ENCODE measurements at places on chromosomes 2 and 18.
A peak's percentile ranks its signal among the peaks of the same experiment; 100 is the strongest.

DNA sequence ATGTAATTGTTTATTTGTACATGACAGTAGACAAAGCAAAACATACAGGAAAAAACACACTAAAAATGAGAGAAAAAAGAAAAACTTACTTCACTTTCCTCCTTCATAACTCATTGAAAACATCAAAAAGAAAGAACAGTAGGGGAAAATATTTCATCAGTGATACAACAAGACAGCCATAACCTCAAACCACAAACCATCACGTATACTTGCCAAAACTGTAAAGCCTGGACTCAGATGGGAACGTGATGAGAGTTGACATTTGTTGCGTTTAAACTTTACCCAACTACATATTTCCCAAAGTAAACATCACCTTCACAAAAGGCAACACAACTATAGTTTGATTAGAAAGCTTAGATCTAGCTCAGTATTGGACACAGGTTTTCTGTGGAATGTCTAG, 278.2 kb upstream of the COL3A1 start:
- DNase-seq = no peak

DNA sequence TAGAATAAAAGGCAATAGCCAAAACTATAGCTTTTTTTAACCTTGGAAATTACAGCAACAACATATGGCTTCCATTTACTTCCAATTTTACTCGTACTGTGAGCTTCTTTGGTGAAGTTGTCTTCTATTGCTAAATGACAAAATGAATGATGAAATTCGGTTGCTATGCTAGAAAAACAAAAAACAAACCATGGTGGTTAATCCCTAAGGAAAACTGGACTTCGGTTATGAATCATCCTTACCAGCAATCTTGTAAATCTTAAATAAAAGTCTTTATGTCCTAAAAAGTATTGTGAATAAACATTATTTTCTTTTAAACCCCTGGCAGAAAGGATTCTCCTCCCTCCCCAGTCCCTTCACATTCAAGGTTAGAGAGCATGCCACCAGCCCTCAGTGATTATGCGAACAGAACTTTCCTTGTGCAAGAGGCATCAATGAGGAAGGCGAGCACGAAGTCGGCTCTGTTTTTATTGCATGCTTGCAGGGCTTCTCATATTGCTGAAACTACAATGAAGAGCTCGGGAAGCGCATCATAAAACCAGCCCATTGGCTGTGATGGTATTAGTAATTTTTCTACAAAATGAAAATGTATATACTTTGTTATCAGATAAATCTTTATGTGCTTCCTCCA, 62.9 kb downstream of the ZNF521 start:
- DNase-seq = no peak

DNA sequence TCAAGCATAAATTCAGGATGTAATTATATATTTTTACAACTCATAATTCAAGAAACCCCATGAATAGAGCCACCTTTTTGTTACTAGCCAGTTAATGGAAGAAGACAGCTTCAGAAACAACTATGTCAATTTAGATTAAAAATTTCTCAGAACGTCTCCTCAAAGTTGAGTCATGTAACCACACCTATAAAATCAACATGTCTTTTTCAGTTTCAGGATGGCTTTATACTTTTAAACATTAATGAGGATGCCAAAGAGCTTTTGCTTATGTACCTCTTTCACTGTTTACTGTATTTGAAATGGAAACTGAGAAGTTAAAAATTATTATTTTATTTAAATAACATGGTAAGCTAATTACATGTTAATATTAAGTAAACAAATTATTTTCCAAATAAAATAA, 280.1 kb downstream of the PTH2R start:
- DNase-seq = no peak

- no peak for DNase-seq
These were observed 37.7 kb upstream of the SETBP1 start for GRCh38 chr18:44643004-44643403.

DNA sequence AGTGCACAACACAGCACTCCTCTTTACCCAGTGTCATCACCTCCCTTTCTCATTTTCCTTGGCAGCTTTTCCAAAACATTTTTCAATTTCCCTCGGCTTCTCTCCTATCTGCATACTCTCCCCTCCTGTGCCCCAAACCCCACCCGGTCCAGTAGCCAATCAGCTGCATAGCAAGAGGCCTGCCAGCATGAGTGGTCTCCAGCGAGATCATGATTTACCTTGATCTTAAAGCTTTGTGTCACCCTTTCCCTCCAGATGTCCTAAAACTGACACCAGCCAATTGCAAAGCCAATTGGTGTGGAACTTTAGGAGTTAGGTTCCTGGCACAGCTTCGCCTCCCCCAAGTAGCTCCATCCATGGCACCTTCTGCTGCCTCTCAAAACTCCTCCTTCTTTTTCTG, 45.2 kb upstream of the SH3RF3 start:
- DNase-seq = no peak

- DNase-seq = no peak
These were observed 17.5 kb downstream of the GPR55 start for GRCh38 chr2:230907361-230908091.

GRCh38 chr2:147763861-147764260, 81.0 kb upstream of the ACVR2A start:
- DNase-seq = no peak

DNA sequence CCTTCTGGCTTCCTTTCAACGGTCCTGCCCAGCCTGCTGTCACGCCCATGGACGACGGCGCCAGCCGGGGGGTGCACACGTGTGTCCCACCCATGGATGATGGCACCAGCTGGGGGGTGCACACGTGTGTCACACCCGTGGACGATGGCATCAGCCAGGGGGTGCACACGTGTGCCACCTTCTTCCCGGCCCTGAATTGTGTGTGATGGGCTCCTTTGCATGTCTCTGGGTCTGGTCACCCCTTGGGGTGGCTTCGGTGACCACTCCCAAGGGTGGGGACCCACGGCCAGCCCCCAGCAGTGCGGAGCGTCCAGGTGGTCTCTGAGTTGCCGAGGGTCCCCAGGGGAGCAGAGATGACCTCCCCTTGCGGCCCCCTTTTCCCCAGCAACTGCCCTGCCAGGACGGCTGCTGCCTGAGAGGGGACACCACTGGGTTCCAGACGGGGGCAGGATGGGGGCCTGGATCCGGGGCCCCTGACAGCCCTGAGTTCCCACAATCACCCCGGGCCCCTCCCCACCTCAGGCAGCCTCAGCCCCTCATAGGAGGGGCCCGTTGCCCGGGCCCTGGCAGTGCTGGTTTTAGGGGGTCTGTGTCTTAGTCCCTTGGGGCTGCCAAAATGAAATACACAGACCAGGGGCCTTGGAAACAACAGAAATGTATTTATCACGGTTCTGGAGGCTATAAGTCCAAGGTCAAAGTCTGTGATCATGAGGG, 9.4 kb downstream of the NEU4 start:
- DNase-seq = no peak

- DNase-seq = no peak
These were observed 68.9 kb upstream of the FZD7 start for GRCh38 chr2:201964631-201965206.

GRCh38 chr18:23850215-23850614, 161.0 kb downstream of the LAMA3 start:
- DNase-seq = no peak

- no peak for DNase-seq
These were observed 229.5 kb downstream of the ATAD2B start for GRCh38 chr2:23697256-23698075.

GRCh38 chr2:42786561-42787345, 5.6 kb downstream of the HAAO start:
- no peak for DNase-seq

DNA sequence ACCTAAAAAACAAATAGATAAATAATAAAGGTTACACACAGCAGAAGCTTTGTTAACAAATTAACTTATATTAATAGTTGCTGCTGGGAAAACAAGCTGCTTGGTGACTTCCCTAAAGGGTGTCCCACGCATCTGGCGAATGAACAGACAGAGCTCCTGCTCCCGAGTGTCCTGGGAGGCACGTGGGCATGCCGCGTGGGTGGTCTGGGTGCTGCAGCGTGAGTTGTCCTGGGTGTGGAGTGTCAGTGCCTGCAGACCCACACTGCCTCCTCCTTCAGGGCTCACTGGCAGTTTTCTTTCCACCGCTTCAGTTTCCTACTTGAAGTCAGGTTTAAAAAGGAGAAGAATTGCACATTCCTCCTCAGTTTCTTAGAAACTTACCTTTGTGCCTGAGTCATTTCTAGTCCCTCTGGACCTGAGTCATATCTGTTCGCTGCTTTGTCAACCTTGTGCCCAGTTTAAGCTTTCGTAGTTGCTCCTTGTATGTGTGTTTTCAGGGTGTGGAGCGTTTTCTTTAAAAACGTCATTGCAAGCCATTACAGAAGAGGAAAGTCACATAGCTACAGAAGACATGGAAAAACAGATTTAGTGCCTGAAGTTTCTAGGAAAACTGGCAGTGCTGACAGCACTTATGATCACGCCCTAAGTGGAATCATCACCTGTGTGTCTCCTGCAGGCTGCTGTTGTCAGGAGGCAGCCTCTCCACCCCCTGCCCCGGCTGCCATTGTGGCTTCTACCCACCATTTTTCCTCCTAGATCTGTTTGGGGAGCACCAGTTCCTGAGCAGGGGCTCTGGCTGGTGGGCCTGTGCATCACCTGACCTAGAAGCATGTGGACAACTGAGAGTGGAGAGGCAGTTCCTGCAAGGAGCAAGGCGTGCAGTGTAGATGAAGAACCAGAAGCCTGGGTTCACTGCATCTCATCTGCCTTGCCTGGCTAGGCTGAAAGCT, 24.5 kb downstream of the IMPA2 start:
- no peak for DNase-seq

GRCh38 chr2:71240794-71241193, 13.9 kb upstream of the PAIP2B start:
- no peak for DNase-seq

GRCh38 chr2:237312021-237312755, 101.8 kb downstream of the COL6A3 start:
- DNase-seq = no peak

DNA sequence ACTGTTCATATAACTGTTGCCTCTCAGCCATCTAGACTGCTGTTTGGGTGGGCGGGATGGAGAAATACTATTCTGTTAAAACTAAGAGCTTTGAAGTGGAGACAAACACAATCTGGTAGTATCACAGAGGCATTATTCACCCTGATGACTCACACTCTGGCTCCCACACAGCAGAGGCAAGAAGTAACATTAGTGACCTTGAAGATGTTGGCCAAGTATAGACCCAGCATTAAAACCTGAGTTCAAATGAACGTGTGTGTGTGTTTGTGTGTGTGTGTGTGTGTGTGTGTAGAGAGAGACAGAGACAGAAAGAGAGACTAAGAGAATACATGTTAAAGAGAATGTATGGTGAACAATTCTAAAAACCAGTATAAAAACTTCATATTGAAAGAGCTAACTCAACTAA, 22.5 kb upstream of the ACVR1 start:
- DNase-seq = peak; percentile 45

DNA sequence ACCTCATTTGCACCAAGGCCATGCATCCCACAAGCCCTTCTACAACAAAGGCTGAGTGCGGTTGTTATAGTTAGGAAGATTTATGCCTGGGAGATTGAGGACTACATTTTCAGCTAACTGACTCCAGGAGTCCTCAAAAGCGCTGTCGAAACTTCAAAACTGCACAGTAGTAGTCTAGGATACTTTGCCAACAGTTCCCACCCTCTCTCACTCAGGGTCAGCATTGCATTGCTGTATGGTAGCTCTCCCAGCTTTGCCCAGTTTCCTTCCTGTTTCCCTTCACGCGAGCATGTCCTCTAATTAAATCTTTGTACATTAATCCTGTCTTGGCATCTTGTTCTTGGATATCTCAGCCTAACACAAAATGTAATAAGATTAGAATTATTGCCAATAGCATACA, 420.6 kb upstream of the UBE2E3 start:
- no peak for DNase-seq

DNA sequence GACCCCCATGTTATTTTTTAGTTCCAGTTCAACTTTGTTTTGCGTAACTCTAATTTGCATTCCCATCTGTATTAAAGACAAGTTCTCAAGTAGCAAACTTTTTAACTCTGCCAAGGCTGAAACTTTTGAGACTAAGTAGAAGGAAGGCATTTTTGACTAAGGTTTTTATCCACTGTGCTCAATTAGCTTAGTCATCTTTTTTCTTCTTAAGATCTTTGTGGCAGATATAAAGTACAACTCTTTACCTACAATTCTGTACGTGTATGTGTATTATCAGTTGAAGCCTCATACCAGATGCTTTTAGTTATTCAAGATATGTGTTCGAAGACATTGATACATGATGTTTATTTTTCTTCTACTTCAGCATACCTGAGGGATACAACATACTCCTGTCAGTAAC, 41.6 kb downstream of the CREB1 start:
- no peak for DNase-seq

GRCh38 chr2:14123436-14124103, 508.9 kb upstream of the LRATD1 start:
- DNase-seq = no peak

DNA sequence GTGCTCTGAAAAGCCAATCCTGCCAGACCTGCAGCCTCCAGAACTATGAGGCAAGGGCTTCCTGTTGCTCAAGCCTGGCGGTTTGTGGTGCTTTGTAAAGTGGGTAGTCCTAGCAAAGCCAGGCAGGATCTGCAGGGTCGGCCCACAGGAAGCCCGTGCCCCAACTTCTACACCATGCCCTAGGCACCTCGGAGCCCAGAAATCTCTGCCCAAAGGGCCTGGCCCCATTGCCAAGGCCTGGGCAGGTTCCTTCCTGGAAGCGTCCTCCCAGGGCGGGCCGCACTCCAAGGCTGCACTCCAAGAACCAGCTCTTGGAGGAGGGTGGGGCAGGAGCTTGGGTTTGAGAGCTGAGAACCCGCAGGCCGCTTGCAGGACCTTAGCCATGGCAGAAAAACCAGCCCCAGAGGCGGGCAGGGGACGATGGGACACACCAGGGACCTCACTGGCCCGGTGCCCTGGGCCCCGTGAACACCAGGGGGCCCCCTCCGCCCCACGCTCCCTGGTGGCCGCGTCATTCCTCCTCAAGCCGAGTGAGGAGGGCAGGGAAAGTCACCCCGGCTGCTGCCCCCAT, 37.2 kb upstream of the ID2 start:
- no peak for DNase-seq

- no peak for DNase-seq
These were observed 184.8 kb downstream of the CAMKMT start for GRCh38 chr2:44546459-44547127.

GRCh38 chr2:147141930-147142329, 702.9 kb upstream of the ACVR2A start:
- DNase-seq = no peak

DNA sequence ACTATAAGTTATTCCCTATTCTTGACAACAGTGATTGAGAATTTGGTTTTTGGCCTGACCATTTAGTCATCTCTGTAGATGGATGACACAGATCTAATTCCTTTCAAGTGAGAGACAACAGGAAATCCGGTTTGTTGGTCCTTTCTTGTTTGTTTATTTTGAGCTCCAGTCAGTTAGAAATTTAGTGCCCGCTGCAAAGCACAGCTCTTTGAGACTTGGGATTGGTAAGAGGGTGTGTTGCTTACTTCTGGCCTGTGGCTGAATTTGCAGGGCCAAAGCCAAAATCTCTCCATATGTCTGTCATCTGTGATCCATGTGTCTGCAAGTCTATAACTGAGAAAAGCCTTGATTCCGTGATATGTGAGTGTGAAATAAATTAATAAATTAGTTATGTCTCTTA, 74.3 kb downstream of the BIN1 start:
- no peak for DNase-seq
